ENCODE measurements at places on chromosomes 1 and 21.

- DNase-seq, result peak; percentile 45
These were observed at the start of gene GFI1 for GRCh38 chr1:92486251-92487077. Gene GFI1, minus strand, starts transcription at chr1:92486925. Its CDS starts 3,438 bp downstream, at chr1:92483487.

GRCh38 chr1:182092336-182092735 is 30.8 kb upstream of the ZNF648 start:
- no peak for DNase-seq

- no peak for DNase-seq
These were observed 40.2 kb upstream of the IFFO2 start for GRCh38 chr1:18996548-18997177.

DNA sequence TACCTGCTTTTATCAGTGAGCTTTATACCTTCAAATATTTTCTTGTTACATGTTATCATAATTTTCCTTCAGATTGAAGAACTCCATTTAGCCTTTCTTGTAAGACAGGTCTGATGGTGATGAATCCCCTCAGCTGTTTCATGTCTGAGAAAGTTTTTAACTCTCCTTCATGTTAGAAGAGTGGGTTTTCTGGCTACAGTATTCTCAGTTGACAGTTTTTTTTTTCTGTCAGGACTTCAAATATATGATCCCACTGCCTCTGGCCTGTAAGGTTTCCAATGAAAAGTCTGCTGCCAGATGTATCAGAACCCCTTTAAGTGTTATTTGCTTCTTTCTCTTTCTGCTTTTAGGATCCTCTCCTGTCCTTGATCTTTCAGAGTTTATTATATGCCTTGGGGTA is 248.2 kb downstream of the LBR start:
- DNase-seq, result no peak

DNA sequence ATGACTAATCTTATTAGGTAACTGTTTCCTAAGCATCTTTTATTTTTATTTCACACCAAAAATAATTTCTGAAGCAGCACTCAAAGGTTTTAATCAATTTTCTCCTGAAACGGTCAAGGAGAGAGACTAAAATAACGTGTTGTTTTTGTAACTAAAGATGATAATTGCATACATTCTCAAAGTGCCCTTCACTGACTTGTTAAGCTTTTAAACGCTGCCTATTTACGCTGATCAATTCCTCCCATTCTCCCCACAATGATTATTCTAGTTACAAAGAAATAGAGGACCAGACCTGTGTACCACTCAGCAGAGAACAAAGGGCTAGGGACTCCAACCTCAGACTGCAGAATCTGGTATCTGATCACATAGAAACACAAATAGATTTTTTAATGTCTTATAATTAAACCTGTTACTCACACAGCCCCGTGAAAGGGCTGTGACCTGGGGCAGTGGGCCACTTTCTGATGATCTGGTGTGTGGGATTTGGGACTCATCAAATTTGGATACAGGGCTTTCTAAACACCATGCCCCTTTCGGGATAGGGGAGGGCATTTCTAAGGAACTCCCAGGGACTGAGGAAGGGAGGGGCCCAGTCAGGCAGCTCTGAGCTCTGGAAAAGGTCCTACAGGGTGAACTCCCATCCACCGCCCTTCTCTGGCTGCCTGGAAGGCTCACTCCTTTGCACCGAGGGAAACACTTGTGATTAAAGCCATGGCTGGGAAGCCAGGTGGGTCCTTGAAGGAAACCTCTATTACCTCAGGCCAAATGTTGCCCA is 65.2 kb downstream of the BCAR3 start:
- DNase-seq, result no peak

GRCh38 chr21:25342816-25343215 is 264.5 kb downstream of the MRPL39 start:
- DNase-seq, result no peak

GRCh38 chr1:150999051-150999674 is 7.5 kb downstream of the MINDY1 start:
- no peak for DNase-seq

DNA sequence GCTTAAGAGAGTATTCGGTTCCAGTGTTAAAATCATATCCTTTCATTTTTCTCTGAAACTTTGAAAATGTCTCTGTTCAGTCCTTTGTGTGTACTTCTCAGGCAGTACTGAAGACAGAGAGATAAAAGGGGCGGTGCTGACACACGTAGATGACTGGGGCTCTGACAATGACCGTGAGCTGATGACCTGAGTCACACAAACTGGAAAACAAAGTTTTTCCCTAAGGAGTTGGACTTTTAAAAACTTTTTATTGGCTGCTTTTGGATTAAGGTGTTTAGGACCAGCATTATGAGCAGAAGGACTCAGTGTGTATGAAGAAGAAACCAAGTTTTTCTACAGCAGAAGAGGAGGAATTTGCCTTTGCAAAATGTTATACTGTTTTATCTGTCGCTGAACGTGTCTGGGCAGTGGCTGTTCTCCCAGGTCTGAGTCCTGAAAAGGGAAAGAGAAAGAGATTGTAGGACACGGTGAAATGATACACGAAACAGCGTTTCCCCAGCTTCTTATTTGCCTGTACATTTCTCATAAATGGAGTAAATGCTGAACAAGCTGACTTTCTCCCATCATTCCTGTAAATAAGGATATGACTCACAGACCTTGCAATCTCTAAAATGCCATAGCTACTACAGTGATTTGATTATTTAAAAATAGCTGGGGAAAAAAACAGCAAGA is 51.5 kb downstream of the MAP3K7CL start:
- no peak for DNase-seq

- DNase-seq, result no peak
These were observed 39.4 kb upstream of the SPOCD1 start for GRCh38 chr1:31855038-31855845.

- DNase-seq, result no peak
These were observed 1.5 kb downstream of the AJAP1 start for GRCh38 chr1:4655674-4656532.

DNA sequence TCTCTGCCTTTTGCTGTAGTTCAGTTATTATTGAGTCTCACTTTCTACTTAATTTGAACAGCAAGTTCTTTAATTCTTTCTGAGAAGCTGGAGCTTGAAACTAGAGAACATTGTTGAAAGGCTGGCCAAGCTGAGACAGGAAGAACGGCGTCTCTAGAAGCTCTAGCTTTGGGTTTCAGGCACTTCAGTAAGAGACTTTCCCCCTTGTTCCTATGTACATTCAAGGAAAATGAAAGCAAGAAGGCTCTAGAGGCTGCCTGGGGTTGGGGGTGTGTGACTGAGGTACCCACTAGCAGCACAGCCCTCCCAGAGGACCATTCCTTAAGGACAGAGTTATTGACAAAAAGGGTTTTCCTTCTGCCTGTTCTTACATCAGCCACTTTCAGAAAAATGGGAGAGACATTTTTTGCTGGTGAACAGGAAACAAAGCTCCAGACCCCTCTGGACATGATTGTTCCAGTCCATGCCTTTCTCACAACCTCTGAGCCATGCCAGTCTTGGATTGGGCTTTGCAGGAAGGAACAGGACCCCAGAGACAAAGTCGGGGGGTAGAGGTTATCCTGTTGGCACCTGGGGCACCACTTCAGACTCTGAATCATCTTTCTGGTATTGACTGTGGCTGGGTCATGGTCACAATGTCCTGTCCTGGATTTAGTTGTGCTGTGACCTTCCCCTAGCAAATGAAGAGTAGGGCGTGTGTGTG is 63.1 kb downstream of the LAMC2 start:
- DNase-seq, result no peak

GRCh38 chr1:192889082-192889481 is 80.2 kb downstream of the RGS2 start:
- no peak for DNase-seq

DNA sequence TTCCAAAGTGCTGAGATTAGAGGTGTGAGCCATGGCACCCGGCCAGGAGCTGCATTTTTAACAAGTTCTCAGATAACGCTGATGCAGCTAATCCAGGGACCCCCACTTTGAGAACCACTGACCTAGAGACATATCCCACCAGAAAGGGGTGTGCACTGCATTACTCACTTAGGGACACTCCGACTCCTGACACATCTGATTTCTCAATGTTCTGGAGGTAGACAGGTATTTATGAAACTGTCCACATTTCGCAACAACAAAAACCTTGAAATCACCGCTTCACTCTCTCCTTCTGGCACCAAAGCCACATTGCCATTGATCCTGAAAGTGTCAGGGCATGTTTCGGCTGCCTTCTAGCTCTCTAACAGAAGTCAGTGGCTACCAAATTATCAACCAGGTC is 23.2 kb upstream of the CAMTA1 start:
- DNase-seq, result no peak

GRCh38 chr1:92929461-92929860 is 31.8 kb downstream of the DIPK1A start:
- no peak for DNase-seq

DNA sequence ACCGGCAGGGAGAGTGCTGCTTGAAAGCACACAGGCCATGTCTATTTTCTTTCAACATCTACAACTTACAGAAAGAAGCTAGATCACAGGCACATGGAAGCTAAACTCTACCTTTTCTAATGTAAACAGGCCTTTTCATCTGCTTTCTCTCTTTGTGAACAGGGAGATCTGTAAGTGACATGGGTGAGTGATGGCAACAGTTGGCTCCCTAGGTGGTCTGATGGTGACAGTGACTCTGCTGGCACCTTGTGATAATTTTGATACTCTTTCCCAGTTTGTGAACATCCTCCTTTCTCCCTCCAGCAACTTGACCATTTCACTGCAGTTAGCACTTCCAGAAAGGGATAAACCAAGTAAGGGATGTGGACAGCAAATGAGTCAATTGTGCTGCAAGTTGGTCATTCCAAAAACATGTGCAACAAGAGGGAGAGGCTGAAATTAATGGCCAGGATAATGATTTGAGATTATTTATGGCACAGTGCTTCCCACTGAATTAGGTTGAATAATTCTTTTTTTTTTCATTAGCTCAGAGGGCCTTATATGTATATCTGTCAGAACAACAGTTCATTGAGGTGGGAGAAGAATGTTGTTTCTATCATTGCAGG is 89.5 kb downstream of the XCL2 start:
- DNase-seq, result no peak

GRCh38 chr1:63261736-63262458 is 60.5 kb upstream of the FOXD3 start:
- no peak for DNase-seq

GRCh38 chr1:23209770-23210169 is 7.5 kb downstream of the HTR1D start:
- DNase-seq, result no peak

DNA sequence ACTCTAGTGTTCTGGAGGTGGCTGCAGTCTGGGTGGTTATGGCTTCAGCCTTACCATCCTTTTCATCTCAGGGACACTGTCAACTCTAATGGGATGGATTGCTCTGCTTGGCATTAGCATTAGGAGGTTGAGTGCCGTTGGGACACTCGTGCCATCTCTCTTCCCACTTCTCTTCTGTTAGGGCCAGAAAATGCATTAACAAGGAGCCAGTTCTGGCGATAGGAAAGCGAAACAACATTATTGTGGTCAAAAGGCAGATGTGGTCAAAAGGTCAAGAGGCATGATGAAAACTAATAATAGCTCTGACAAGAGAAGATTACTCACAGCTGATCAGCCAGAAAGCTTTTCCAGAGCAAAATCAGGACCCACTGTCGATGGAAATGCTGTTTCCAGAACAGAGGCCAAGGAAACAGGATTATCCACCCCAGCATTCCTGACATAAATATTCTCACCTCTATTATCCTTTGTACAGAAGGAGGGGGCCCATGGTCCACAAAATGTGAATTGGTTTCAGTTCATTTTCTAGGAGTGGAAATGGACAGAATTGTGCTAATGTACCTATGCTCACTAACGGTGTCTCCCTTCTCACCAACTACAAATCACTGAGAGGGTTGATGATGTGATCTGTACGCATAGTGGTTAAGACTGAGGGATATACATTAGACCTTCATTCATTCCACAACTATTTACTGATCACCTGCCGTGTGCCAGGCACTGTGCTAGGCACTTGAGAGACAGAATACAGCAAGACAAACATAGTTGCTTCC is 72.0 kb downstream of the ST6GALNAC5 start:
- DNase-seq, result no peak

DNA sequence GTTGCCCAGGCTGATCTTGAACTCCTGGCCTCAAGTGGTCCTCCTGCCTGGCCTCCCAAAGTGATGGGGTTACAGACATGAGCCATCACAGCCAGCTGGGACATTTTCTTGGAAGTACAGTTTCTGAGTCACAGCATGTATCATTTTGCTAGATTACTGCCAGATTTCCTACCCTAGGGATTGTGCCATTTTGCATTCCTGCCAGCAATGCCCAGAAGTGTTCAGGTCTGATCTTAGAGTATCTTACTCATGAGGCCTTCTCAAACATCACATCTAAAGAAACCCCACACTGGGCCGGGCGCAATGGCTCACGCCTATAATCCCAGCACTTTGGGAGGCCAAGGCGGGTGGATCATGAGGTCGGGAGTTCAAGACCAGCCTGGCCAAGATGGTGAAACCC is 10.2 kb downstream of the BMP8A start:
- DNase-seq, result no peak

DNA sequence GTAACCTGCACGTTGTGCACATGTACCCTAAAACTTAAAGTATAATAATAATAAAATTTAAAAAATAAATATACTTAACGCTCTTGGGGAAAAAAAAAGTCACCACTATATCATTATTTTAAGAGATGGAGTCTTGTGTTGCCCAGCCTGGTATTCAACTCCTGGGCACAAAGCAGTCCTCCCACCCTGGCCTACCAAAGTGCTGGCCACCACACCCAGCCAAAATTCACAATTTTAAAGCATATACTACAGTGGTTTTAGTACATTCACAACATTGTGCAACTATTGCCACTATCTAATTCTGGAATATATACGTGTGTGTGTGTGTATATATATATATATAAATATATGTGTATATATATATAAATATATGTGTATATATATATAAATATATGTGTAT is 5.9 kb downstream of the HMGN2 start:
- DNase-seq, result no peak

All from effector CD4-positive, alpha-beta T cell (primary cell).